Left lung (tissue), 14 donors: ENCODE measurements at places on chromosomes 1 and 21. TPM values are rescaled to one million over a fixed set of nuclear protein-coding genes. Genes with fewer than 3 reads are reported as not detected.
A peak's percentile ranks its signal among the peaks of the same experiment; 100 is the strongest.

DNA sequence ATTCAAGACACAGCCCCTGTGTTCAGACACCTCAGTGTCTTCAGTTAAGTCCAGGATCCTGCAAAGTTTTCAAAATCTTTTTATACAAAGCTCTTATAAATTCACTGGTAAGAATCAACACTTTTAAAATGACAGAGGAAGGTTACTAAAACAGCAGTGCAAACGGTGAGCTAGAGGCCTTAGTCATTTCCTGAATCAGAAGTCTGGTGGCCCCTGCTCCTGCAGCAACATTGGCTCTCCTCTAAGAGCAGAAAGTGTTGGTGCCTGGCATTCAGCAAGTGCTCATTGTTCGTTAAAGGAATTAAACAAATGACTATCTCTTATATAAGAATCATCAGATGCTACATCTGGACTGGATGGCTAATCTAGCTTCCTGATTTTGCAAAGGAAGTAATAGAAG is 282.9 kb downstream of the PTGER3 start:
- DNase-seq = no peak

DNA sequence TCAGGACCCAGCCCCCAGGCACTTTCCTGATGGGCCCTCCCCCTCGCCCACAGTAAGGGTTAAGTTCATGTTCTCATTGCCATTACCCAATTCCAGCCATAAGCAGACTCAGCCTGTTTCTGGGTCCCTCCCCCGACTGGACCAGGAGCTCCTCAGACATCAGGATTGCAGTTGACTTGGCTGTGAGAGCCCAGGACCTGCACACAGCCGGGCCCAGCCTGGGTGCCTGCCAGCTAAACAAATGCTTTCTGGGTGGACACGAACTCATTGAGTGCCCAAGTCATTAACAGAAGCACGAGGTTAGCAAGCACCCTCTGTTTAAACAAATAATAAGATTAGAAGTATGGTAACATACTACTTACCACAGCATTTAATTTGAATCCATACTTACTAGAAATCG is 147.9 kb upstream of the POU3F1 start:
- DNase-seq = peak; percentile 86

- no peak for DNase-seq
Observed at GRCh38 chr21:17191346-17191993, 321.4 kb upstream of the CXADR start.

DNA sequence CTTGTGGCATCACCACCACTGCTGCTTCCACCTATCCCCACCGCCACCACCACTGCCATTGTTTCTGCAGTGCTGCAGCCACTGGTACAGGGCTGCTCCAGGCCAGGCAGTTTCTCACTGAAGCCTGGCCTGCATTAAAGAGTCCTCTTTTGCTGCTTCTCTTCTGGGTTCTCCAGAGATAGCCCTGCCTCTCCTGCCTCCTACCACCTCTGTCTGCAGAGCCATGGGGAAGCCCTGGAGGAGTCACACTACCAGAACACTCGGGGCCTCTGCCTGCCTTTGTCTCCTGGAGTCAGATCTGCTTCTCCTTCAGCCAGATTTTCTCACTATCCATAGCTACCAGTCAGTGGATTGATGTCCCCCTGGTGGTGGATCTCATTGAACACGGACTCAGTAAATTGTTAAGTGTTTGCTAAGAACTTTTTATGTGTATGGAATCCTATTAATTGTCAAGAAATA is 37.7 kb upstream of the DDAH1 start:
- no peak for DNase-seq

GRCh38 chr1:225539575-225539974 is 111.7 kb upstream of the LBR start:
- DNase-seq = no peak

DNA sequence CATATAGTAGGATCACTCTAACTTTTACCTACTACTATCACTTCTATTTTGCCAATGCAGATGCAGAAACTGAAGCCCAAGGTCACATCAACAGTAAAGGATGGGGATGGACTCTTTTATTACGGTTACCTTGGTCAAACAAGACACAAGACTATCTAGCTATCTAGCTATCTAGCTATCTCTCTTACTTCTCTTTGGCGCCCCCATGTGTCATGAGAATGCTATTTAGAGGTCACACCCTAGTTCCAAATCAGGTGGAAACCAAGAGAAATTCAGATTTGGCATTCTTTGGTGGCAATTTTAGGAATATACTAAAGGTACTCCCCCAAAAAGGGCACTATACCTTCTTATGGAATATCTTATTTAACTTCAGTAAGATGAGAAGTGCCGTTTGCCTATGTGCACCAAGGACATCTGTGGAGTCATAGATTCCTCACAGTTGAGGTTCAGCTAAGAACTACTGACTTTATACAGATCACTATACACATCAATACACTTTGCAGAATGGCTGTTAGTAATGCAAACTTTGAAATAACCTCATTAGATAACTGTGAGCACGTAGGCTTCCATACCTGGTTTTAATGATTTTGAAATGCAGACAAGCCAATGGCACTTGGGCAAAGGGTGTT is 6.7 kb downstream of the ZNF648 start:
- DNase-seq = no peak

- no peak for DNase-seq
Observed at GRCh38 chr1:6745073-6745472, 40.2 kb upstream of the CAMTA1 start.

DNA sequence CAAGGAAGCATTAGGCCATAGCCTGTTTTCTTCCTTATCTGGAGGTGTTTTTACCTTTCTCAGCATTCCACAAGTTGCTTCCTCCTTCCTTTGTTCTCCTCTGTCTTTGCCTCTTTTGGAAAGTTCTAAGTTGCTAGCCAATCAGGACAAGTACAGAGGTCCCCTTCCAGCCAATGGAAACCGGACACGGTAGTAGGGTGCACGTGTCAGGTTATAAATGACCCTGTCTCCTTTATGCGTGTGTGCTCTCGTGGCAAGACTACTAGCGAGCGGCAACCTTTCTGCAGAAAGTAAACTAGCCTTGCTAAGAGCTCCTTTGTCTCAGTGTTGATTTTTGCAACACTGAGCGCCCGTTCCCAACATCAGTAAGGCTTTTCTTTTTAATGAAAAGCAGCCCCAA is 1.5 kb upstream of the ACADM start:
- DNase-seq = no peak

- DNase-seq = no peak
Observed at GRCh38 chr1:181032535-181032934, 1.2 kb upstream of the MR1 start.

GRCh38 chr1:110916274-110916668 is 43.3 kb downstream of the CD53 start:
- DNase-seq = no peak

GRCh38 chr1:20486457-20487235 is 636 bp upstream of the CAMK2N1 start:
- DNase-seq = peak; percentile 87

DNA sequence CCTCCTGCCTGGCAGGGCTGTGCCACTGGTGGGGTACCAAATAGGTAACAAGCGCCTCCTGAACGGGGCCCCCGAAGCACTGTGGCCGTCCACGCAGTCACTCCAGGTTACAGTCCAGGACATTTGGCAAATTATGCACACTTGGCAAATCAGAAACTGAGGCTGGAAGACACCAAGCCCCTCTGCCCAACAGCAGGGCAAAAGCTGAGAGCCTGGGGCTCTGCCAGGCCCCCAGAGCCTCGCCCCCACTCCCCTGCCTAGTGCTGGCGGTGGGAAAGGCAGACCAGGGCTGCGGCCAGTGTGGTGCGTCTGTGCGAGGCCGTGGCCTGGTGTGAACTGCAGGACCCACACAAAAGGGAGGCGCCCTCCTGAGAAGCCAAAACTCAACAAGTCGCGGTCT is 9.4 kb downstream of the PANK4 start:
- no peak for DNase-seq

GRCh38 chr1:29094433-29094832 is 29.3 kb downstream of the TMEM200B start:
- DNase-seq = no peak

- DNase-seq = no peak
Observed at GRCh38 chr1:11984121-11984520, 3.9 kb downstream of the MFN2 start.

Gene KRTAP12-2
- polyA plus RNA-seq = not detected

Gene TMPRSS2
- polyA plus RNA-seq = 47.7 TPM

Gene FMN2
- polyA plus RNA-seq = 1.9 TPM

Gene FOXO6
- 2.0 TPM for polyA plus RNA-seq

Gene SLC45A3
- polyA plus RNA-seq = 10.7 TPM

Gene MAP3K21
- 27.5 TPM for polyA plus RNA-seq
